ENCODE measurements at places on chromosomes 12 and 14. TPM values are rescaled to one million over a fixed set of nuclear protein-coding genes. Genes with fewer than 3 reads are reported as not detected.

DNA sequence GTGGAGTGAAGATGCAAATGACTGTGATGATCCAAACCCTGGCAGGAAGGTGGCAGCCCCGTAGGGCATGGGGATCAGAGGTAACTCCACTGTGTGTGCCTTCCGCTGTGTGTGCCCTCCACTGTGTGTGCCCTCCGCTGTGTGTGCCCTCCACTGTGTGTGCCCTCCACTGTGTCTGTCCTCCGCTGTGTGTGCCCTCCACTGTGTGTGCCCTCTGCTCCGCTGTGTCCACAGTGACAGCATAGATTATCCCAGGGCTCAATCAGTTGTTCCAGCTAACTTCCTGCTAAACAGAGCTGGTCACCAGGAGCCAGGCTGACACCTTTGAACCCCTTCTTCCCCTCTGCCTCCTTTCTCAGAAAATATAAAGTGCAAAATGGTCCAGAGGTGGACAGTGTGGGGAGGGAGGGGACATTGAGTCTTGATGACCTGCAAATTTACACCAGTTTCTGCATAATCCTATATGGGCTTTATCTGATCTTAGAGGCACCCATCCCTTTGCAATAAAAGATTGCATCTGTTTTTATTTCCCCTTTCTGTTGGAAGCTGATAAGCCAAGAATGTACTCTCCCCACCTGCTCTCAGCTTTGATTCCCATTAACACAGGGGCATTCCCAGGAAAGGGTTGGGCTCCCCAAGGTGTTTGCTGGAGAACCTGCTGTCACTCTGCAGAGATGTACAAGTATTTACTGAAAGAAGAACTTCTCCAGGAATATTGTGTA lies 21.6 kb upstream of the HNF1A start:
- H3K27ac ChIP-seq = no peak overlapping the region
- DNase-seq = no peak
- no peaks in the 10 kb centered on the region for H3K4me1 ChIP-seq
- H3K27me3 ChIP-seq = no peaks in the 10 kb centered on the region

- no peak overlapping the region for H3K27ac ChIP-seq
- no peak for DNase-seq
- H3K36me3 ChIP-seq = no peaks in the 10 kb centered on the region
- no peak overlapping the region for H3K4me3 ChIP-seq
These were observed 8.1 kb downstream of the LRRC43 start for GRCh38 chr12:122190842-122191668.

DNA sequence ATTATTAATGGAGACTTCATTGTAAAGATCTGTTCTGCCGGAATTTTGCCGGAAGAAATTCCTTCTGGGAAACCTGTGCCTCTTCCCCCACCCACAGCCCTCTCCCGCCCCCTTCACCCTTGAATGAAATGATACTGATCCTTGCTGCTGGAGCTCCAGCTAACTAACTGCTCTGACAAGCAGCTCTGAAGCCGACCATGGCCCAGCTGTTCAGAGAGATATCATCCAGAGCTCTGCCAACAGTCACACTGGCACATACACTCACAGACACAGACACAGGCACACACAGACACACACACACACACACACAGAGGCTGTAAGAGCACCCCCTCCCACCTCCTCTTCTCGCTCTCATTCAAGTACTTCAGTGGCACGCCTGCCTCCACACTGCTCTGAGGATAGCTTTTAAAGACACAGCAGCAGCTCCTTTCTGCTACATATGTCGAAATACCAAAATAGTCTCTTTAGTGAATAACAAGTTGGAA lies 88.6 kb downstream of the R3HDM2 start:
- H3K4me1 ChIP-seq = peaks cover 20% of the 10 kb centered on the region
- H3K27me3 ChIP-seq = no peaks in the 10 kb centered on the region
- no peak for DNase-seq
- no peak overlapping the region for H3K4me3 ChIP-seq

DNA sequence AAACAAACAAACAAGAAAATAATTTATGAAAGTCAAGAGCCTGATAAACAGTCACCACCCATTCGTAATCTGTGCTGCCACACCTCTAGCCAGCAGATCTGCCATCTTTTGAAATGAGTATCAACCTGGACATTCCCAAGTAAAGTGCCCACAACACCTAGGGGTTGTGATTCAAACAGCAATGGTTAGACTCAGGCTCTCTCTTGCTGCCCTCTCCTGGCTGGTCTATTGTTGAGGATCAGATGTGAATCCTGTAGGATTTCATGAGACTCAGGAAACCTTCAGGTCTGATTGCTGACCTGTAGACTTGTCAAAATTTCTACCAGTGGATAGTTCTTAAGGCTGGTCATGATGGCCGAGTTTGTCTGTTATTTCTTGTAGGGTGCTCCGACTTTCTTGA lies 26.8 kb downstream of the DGLUCY start:
- H3K4me1 ChIP-seq = peaks cover 15% of the 10 kb centered on the region
- peaks cover 5% of the 10 kb centered on the region for H3K36me3 ChIP-seq
- no peak overlapping the region for H3K27ac ChIP-seq
- H3K4me3 ChIP-seq = no peak overlapping the region

DNA sequence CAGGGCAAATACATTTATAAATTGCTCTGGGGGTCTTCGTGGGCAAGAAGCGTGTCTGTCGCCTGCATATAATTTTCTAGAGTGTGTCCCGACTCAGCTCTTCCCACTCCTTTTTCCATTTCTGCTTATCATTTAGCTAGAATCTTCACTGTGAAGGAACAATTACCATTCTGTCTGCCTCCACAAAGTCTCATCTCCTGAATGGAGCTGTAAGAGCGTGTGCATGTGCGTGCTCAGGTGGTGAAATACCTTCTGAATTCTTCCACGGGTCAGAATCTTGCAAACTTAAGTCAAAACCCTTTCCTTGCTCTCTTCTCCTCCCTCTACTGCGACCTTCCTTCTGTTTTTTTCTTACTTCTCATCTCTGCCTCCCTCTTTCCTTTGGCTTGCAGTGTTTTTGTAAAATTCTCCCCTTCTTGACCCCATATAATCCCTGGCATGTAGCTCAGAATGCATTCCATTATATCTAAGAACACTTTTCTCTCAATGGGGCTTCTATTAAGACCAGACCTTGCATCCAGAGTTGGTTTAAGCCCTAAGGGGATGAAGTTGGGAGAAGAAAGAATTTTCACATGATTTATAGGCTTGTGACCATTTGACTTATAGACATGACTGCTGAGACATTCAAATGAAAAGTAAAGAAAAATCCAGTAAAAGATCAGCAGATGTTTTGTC lies 25.0 kb upstream of the GSG1 start:
- DNase-seq = no peak
- no peak overlapping the region for H3K27ac ChIP-seq
- no peak overlapping the region for H3K4me3 ChIP-seq
- no peaks in the 10 kb centered on the region for H3K36me3 ChIP-seq
- H3K4me1 ChIP-seq = peaks cover 3% of the 10 kb centered on the region

DNA sequence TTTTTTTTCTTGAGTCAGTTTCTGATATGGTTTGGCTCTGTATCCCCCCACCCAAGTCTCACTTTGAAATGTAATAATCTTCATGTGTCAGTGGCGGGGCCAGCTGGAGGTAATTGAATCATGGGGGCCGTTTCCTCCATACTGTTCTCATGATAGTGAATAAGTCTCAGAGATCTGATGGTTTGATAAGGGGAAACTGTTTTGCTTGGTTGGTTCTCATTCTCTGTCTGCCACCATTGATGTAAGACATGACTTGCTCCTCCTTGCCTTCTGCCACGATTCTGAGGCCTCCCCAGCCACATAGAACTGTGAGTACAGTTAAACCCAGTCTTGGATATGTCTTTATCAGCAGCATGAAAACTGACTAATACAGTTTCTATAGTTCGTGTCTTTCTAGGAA lies 42.9 kb downstream of the WNK1 start:
- no peaks in the 10 kb centered on the region for H3K36me3 ChIP-seq
- DNase-seq = no peak
- no peaks in the 10 kb centered on the region for H3K4me1 ChIP-seq
- no peak overlapping the region for H3K27ac ChIP-seq
- H3K4me3 ChIP-seq = no peak overlapping the region

- H3K4me1 ChIP-seq = peaks cover 71% of the 10 kb centered on the region
- H3K27me3 ChIP-seq = peaks cover 20% of the 10 kb centered on the region
- peak; percentile 73 for DNase-seq
- no peaks in the 10 kb centered on the region for H3K36me3 ChIP-seq
- H3K27ac ChIP-seq = no peak overlapping the region
- no peak overlapping the region for H3K4me3 ChIP-seq
These were observed 1.8 kb downstream of the AHNAK2 start for GRCh38 chr14:104976198-104977007.

PPP2R5C gene
- total RNA-seq = 113 TPM

GLI1 gene
- 48.8 TPM for total RNA-seq

CACNA1C gene
- 5.2 TPM for total RNA-seq

KRT77 gene
- not detected for total RNA-seq

ETNK1 gene
- total RNA-seq = 35.7 TPM
